Liver (tissue), 10 donors: ENCODE measurements at places on chromosomes 12 and 14. TPM values are rescaled to one million over a fixed set of nuclear protein-coding genes. Genes with fewer than 3 reads are reported as not detected.

DNA sequence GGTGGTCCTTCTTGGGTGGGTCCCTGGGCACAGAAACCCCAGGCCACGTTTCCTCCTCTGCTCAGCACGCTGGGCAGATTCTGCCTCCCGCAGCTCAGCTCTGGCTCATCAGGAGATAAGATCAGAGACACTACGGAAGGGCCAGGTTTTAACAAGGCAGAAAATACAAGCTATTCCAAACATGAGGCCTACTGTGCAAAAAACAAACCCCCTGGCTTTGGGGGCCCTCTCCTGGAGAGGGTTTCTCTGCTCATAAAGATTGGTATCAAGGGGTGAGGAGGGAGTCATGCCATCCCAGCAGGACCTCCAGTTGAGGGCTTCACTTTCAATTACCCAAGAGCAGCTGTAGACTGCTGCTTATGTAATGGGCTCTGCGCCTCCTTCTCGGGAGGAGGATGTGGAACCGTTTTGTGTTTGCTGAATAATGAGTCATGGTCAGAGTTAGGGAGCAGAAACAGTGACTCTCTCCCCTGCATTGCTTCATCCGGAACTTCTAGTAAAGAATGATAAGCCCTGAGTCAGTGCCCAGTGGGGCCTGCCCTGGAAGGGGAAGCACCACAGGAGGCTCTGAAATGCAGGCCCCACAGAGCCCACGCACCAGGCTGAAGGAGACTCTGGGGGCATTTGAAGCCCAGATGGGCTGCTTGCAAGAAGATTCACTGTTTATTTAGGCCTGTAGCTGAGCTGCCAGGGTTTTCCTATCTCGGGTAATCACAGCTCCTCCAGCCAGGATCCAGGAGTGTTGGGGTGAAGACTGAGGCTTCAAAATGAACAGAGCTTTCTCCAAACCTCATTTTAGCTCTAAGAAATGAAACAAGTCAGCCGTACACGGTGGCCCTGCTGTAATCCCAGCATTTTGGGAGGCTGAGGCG, 79.3 kb downstream of the SSPN start:
- H3K36me3 ChIP-seq, result no peaks in the 10 kb centered on the region
- no peaks in the 10 kb centered on the region for H3K27me3 ChIP-seq
- no peaks in the 10 kb centered on the region for H3K4me1 ChIP-seq

GRCh38 chr12:52082669-52082987, 3.1 kb downstream of the SMIM41 start:
- no peaks in the 10 kb centered on the region for H3K27me3 ChIP-seq
- H3K36me3 ChIP-seq, result peaks cover 13% of the 10 kb centered on the region
- H3K4me1 ChIP-seq, result peaks cover 21% of the 10 kb centered on the region
- H3K4me3 ChIP-seq, result no peak overlapping the region

GAS2L3 gene
- 3.3 TPM for total RNA-seq

DACT1 gene
- 3.8 TPM for total RNA-seq

- H3K4me1 ChIP-seq, result no peaks in the 10 kb centered on the region
- no peak overlapping the region for H3K27ac ChIP-seq
- DNase-seq, result no peak
These were observed 854.8 kb upstream of the SEL1L start for GRCh38 chr14:82388488-82388887.

DNA sequence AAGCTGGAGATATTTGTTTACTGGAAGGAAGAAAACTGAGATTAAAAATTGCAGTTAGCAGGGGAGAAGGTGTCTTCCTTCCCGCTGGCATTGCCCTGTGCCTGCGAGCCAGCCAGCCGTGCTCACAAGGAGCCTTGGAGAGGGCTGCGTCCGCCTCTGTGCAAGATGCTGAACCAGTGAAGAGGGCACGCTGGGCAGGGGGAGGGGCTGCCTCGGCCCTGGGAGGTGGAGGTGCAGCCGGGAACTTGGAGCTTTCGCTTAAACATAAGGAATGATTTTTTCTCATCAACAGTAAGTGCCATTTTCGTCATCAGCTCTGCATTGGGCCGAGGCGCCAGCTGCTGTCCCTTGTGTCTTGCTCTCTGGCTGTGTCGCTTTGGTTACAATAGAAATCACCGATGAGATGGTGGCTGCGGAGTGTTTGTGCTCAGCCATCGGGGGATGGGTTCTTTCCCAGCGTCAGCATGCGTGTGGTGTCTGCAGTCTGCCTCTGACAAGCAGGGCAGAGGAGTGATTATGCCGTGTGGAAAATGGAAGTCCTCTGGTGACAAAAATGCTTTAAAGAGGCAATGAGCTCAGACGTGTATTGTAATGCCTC, 97.3 kb downstream of the ESR2 start:
- DNase-seq, result no peak
- H3K36me3 ChIP-seq, result peaks cover 2% of the 10 kb centered on the region
- no peaks in the 10 kb centered on the region for H3K4me1 ChIP-seq

LACRT gene
- not detected for total RNA-seq
